Right cardiac atrium (tissue), 5 donors: ENCODE measurements at places on chromosomes 7 and 10. TPM values are rescaled to one million over a fixed set of nuclear protein-coding genes. Genes with fewer than 3 reads are reported as not detected.

DNA sequence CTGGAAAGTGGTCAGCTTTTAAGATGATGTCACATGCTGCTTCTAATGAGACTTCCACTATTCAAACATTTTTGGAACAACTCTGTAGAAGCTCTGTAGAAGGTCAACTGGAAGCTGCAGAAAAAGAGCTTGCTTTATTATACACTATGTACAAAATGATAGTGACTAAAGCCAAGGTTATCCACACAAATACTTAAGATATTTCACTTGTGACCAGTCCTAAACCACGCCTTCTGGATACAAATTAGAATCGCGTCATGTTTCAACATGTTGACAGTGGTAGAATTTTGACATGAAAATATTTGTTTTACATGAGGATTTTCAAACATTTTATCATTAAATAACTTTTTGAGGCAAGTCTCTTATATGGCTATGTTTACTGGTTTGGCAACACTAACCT lies 499.6 kb upstream of the PHF14 start:
- DNase-seq = no peak

Gene SLC13A1
- not detected for total RNA-seq

Gene TMEM225B
- total RNA-seq = 0.40 TPM

DNA sequence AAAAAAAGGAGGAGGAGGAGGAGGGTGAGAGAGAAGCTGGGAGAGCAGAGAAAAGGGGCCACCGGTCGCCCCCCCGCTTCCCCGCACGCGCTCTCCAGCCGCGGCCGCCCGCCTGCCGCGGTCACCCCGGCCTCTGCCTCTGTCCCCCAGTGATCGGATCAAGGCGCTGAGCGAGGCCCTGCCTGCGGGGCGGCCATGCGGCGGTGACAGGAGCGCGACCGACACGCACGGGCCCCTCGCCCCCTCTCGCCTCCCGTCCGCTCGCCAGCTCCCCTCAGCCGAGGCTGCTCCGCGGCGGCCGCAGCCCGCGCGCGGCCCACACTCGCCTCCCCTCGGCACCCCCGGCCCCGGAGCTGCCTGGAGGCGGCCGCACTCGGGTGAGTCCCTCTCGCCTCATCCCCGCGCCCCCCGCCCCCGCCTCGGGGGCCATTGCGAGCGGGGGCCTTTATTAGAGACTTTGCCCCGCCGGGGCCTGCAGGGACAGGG lies at the start of gene GTF2I:
Gene GTF2I (plus strand): TSS at position 27 of the 486 bp plus-strand sequence. CDS start 31,411 bp downstream, outside the sequence.
- no peak for DNase-seq

GRCh38 chr7:21507627-21508343 lies 35.1 kb upstream of the DNAH11 start:
- no peak for DNase-seq

GRCh38 chr10:63675171-63675570 lies 154.0 kb downstream of the REEP3 start:
- DNase-seq = no peak

- DNase-seq = no peak
Observed at GRCh38 chr7:236967-237366, 44.6 kb downstream of the FAM20C start.

DNA sequence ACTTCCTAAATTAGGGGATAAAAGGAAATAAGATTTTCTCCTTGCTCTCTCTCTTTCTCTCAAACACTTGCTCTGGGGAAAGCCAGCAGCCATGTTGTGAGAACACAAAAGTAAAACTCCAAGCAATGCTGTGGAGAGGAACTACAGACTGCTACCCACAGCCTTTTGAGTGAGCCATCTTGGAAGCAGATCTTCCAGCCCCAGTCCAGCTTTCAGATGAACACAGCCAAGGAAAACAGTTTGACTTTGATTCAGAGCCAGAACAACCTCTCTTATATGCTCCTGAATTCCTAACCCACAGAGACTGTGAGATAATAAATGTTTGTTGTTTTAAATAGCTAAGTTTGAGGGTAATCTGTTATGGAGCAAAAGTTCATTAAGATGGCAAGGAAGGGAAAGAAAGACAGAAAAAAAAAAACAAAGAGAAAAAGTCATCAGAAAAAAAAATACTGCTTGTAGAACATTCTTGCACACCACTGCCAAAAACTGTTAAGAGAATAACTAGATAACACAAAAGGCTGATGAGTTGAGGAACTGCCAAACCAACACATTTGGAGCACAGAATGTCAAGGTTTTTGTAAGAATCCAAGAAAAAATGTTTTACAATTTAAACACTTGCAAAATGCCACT lies 20.9 kb upstream of the PRKAR2B start:
- DNase-seq = no peak

GRCh38 chr7:73716318-73716890 lies 3.1 kb downstream of the STX1A start:
- no peak for DNase-seq

- DNase-seq = no peak
Observed at GRCh38 chr7:2921653-2922347, 77.7 kb upstream of the GNA12 start.

GRCh38 chr7:88801046-88801445 lies 5.5 kb upstream of the TEX47 start:
- no peak for DNase-seq

GRCh38 chr7:138784692-138785091 lies 13.1 kb upstream of the TMEM213 start:
- DNase-seq = no peak

Gene SEC24C
- 45.6 TPM for total RNA-seq

DNA sequence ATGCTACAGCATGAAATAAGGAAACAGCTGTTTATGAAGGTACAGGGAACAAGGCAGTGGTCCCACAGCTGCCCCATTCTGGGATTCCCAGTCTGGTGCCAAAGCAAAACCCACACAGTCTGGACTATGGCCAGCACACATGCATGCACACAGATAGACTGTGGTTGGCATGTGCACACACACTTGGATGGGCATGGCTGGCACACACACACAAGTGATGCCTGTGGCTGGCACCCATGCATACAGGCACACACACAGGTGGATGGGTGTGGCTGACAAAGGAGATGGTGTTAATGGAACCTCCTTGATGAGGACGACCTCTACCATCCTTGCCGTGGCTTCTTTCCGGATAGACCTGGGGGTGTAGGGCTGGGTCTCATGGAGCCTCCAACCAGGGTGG lies 114.0 kb upstream of the LYZL2 start:
- DNase-seq = no peak

Gene INMT
- total RNA-seq = 180 TPM

GRCh38 chr10:95742485-95742884 lies 13.5 kb upstream of the ENTPD1 start:
- peak; percentile 49 for DNase-seq

- no peak for DNase-seq
Observed at GRCh38 chr10:1199897-1200721, 143.9 kb downstream of the WDR37 start.

GRCh38 chr7:130721486-130722277 lies 12.3 kb downstream of the KLF14 start:
- DNase-seq = peak; percentile 85

Gene WIPF3
- 2.8 TPM for total RNA-seq

DNA sequence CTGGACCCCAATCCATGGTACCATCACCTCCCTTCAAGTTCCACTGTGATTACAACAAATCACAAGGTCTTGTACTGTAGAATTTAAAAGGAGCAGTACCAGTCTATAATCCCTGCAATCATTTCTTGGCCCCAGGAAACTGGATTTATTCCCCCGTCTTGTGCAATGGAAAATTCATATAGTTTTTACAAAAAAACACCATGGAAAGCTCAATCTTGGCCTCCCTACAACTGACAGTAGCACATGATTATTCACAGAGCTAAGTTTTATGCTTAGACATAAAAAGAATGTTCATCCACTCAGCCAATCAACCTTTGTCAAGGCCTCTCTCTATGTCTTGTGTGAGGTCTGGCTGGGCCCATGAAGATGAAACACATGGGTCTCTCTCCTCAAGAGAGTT lies 10.2 kb downstream of the DGKI start:
- DNase-seq = no peak

DNA sequence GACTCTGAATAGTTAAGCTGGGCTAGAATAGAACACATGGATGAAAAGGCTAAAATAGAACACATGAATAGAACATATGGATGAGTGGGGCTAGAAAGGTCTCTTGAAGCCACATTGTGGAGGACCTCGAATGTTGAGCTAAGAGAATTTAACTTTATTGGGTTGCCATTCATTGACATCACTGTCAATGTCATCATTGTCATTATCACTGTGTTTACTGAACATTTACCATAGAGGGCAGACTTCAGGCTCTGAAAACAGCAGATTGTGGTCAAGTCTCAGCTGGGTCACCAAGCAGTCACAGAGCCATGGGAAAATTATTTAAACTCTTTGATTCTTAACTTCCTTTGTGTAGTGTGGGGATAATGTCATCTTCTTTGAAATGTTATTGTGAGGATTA lies 80.4 kb downstream of the WDFY4 start:
- no peak for DNase-seq

- DNase-seq = peak; percentile 52
Observed at GRCh38 chr10:88232983-88233543, 350.1 kb downstream of the RNLS start.

Gene FAM24B
- total RNA-seq = 0.66 TPM

DNA sequence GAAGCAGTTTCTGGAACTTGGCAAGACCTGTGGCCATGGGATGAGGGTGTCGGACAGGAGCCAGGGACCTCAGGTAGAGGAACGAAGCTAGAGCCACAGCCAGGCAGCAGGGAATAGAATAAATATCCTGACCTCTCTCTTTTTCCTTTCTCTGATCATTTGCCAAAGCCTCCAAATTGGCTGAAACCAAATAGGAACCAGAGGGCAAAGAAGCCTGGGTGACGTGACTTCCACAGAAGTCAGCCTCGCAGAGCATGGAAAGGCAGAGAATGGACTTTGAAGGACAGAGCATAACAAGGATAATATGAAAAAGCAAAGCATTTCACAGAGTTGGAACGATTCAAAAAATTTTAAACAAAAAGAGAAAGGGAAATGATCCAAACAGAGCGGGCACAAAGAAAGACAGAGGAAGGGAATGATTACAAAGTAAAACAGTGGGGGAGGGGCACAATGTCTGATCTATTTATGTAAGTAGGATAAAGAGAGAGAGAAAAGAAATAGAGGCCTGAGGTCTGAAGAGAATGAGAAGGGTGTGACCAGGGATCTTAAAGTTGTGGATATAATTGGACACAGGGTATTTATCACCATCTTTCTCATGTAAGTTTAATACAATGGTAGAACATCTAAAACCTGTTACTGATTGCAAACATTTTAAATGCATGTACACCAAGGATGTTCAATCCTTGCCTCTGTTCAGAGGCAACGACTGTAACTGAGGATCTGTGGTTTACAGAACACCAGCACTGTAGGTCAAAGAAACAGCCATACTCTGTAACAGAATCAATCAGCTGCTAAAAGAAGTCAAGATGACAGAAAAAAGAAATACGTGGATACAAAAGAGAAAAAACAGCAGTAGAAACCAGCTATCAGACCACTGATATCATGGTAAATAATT lies 4.5 kb upstream of the ZEB1 start:
- DNase-seq = no peak

DNA sequence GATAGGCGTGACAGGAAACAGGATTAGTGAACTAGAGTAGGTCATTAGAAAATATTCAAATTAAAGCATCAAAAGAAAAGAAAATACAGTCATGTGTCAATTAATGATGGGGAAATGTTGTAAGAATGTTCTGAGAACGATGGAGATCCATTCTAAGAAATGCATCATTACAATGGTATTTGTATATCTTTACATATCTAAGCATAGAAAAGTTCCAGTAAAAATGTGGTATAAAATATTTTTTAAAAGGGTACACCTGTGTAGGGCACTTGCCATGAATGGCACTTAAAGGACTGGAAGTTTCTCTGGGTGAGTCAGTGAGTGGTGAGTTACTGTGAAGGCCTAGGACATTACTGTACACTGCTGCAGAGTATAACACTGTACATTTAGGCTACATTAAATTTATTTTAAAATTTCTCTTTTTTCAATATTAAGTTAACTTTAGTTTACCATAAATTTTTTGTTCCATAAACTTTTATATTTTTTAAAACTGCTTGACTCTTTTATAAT lies 282.5 kb downstream of the BMPER start:
- DNase-seq = no peak

DNA sequence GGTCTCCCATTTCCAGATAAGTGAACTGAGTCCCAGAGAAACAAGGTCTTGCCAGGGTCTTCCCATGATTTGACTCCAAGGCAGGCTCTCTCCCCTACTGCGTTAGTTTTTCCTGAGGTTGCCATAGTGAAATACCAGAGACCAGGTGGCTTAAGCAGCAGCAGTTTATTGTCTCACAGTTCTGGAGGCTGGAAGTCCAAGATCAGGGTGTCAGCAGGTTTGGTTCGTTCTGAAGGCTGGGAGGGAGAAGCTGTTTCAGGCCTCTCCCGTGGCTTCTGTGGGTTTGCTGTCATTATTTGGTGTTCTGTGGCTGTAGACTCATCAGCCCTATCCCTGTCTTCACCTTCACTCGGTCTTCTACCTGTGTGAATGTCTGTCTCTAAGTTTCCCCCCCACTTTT lies 129.9 kb downstream of the GRK5 start:
- DNase-seq = no peak

DNA sequence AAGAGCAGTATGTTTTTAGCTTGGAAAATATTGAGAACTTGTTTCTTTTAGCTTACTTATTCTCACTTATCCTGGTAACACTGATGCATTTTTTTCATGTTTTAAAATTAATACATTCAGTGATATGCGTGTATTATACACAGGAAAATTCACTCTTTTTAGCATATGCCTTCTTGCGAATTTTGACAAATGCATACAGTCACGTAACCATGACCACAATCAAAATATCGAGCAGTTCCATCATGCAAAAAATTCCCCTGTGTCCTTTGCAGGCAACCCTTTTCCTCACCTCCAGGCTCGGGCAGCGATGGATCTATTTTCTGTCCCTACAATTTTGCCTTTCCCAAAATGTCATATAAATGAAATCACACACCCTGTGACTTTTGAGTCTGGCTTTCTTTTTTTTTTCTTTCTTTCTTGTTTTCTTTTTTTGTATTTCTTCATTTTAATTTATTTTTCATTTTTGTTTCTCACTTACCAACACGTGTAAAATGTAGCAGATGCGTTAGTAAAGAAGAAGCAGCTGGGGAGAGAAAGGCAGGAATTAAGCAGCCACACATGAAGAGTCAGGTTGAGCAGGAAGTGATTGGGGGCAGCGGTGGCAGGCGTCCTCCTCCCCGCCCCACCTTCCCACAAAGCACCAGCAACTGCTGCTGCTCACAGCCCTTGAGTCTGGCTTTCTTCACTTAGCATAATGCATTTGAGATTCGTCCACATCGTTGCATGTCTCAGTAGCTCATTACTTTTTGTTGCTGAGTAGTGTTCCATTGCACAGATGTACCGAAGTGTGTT lies 29.9 kb downstream of the ADRB1 start:
- DNase-seq = no peak

DNA sequence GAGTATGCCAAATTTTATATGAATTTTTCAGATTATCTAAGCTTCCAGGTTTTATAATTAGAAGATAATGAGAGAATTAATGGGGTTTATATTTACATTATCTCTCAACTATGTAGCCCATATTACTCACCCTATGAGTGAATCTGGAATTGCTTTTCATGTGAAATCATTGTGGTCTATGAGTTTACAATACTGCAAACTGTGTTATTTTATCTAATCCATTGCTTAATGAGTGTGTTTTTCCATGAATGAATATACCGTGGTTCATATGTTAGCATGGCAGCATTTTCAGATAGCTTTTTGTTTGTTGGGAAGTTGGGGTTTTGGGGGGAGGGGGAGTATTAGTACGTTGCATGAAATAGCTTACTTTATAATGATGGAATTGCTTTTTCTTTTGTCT lies 44.5 kb downstream of the FGFBP3 start:
- DNase-seq = no peak

Gene CALHM1
- not detected for total RNA-seq

GRCh38 chr10:88873757-88874156 lies 6.3 kb upstream of the STAMBPL1 start:
- DNase-seq = no peak

- DNase-seq = no peak
Observed at GRCh38 chr10:59601985-59602384, 107.7 kb downstream of the SLC16A9 start.

Gene CPN1
- total RNA-seq = not detected
